ENCODE measurements at places on chromosomes 7 and 10.

- no peak for DNase-seq
Observed at GRCh38 chr7:19522486-19522885, 186.4 kb downstream of the POLR1F start.

DNA sequence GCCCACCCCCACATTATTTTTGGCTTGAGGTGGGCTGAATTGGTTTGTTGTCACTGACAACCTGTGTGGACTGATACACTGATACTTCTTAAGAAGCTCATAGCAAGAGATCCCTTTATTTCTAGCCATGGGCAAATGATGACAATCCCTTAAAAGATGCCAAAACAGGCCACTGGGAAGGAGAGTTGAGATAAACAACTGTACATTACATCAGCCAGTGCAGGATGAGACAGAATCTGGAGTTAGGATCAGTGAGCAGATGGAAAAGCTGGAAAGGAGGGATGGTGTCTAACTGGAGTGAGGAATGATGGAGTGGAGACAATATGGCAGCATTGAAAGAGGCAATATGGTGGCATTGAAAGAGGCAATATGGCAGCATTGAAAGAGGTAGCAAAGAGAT, 195.9 kb upstream of the LYZL2 start:
- DNase-seq, result no peak

DNA sequence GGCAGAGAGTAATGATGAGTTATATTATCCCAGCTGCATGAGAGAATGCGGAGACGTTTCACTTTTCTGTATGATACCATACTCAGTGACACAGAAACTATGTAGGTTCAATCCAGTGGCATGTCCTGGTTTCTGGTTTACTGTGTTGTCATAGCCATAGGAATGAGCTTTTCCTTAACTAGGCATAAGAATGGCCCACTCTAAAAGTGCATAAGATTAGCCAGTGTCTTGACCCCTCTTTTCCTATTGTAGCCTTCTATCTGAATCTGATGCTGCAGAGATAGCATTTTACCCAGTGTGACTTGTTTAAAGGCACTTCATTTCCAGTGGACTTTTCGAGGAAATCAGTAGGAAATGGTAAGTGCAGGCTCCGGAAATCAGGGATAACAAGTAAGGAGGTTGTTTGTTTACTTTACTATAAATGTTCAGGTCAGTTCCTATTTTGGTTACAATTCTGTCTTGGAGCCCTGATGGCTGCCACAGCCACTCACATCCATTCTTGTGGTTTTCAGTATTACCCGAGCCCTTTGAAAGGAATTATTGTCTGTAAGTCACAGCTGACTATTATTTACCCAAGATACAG, 70.5 kb downstream of the SEMA3A start:
- DNase-seq, result no peak

DNA sequence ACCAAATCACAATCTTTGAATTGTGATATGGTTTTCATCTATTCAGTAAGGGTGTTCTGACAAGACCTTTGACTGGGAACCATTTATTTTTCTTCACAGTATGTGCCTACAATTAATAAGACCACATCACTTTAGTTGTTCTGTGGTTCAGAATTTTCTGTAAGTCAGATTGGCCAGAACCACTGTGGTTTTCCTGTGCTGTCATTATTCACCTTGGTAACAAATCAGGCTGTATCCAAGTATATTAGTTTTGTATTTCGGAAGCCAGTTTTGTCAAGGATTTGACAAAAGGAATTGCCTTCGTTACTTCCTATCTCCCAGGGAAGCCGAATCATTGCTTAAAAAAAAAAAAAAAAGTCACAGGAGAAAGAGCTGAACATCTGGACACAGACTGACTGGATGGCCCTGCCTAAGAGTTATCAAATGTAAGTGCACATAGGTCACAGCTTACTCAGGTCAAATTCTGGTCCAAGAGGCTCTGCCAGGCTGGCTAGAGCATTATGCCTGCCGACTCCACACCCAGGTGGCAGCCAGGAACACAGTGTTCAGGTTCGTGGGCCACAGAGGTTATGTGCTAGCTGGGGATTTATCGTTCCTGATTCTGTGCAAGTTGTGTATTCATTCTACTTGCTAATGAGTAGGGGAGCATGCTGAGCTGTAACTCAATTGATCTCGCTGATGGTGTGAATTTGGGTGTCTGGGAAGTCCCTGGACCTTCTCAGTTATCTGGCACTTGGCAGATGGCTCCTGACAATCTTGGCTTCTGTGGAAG, 175.3 kb downstream of the JAZF1 start:
- no peak for DNase-seq

GRCh38 chr10:126609566-126609965, 60.9 kb downstream of the C10orf90 start:
- no peak for DNase-seq

DNA sequence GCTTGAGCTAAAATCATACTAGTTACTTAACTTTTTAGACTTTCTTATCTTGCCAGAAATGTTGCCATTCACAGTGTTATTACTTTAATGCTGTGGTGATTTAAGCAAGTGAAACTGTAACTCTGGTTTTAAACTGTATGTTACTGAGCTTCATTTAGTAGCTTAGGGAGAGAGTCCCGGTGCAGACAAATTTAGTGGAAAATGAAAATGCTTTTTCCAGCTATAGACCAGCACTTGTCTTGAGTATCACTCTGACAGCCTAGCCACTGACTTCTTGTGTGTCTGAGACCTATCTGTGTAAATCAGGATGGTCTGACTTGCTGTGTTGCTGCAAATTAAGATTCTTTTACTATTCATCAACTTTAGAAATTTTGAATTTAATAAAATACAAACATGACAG, 200.8 kb downstream of the CACNB2 start:
- DNase-seq, result no peak
